Panc1 (cell line): ENCODE measurements at places on chromosomes 13 and 19.

- DNase-seq, result no peak
Observed at GRCh38 chr19:12723381-12723640, 421 bp downstream of the TNPO2 start.

DNA sequence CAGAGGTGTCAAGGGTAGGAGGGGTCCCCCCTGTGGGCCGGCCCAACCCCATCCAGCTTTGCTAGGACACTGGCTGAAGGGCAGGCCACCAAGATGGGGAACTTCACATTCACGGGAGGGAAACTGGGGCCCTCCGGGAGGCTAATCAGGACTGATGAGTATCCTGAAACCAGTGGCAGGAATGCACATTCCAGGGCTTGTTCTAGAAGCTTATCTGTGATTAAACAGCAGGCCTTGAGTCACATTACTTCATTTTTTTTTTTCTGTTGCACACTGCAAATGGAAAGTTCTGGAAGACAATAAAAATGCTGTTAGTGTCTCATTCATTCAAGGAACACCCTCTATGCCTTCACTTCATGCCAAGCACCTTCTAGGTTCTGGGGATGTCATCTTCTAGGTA, 15.5 kb upstream of the SIGLEC11 start:
- no peak for DNase-seq

- DNase-seq, result no peak
Observed at GRCh38 chr13:73578251-73578875, 519.6 kb downstream of the KLF5 start.

GRCh38 chr19:48644839-48645619, 958 bp downstream of the CA11 start:
- DNase-seq, result no peak

- DNase-seq, result no peak
Observed at GRCh38 chr19:15288146-15288963, 44.0 kb downstream of the BRD4 start.

DNA sequence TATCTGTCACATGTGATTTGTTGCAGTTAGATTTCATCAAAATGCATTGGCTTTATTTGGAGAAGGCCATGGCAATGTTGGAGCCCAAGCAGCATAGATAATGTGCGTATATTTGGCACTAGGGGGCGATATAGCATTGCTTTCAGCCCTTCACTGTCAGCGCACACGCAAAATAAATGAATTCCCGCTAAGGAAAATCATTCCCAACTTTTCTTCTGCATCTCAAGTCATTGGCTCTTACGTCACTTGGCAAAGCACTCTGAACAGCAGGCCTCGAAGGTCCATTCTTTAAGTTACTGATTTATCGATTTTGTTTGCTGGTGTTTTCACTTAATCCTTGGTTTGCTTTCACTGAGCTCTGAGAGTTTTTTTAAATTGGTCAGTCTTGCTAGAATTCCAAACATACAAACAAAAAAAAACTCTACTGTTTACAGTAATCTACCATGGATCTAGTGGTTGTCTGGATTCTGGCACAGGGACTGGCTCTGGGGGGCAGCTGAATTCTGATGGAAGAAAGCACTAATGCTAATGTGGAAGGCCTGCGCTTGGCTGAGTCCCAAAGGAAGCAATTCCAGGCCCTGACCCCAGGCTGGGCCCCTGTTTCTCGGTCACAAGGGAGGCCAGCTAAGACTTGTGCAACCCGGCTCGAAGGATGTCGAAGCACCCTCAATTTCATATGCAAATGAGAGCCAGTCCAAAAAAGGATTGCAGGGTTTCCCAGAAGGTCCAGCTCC, 97.7 kb upstream of the IPO5 start:
- peak; percentile 18 for DNase-seq

GRCh38 chr13:95546919-95547318, 5.6 kb upstream of the CLDN10 start:
- DNase-seq, result no peak

DNA sequence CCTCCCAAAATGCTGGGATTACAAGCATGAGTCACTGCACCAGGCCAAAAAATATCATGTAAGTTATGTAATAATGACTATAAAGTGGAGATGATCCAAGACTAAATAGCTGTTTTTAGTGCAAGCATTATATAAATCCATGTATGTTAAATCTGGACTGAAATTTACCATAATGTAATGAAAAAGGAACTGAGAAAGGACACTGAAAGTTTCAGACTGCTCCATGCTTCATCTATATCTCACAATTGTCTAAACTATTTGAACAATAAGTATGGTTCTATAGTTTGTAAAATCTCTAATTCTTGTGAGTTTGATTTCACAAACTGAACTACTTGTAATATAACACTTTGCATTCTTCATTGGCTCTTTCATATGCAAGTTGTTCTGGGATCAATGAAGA, 2299.5 kb downstream of the PCDH9 start:
- no peak for DNase-seq

DNA sequence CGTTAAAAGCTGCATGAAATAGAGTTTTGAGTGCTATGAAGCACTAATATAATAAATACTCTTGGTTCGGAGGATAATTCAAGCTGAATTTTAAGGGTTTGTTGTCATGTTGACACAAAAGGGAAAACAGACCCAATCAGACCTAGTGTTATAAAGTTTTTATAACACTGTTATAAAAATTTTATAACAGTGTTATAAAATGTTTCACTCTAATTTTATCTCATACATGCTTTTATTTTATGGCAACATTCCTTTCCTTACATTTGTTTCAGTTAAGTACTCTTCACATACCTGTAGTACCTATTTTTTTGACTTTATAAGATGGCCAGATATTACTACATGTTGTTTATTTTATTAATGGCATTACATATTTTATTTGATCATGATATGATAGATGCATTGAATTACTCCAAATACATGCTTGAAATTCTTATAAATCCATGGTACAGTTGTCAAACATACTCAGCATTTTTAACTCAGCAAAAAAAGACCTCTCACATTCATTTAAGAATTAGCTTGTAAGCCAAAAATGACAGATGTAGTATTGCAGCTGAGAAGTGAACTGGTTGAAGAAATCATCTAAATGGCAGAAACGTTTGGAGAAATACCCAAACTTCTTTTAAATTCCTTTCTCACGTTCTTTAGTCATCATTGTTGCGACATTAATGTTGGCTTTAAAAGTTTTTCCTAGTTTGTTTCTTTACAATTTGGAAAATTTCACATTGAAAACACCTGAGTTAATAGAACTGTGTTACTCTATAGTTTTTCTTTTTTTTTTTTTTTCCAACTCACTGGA, 104.5 kb downstream of the PIBF1 start:
- no peak for DNase-seq

- no peak for DNase-seq
Observed at GRCh38 chr13:84946192-84946591, 853.0 kb downstream of the SLITRK6 start.

- peak; percentile 78 for DNase-seq
Observed at GRCh38 chr19:40348125-40348913, at the start of the genes C19orf47 and PLD3. Gene C19orf47 (minus strand): TSS chr19:40348397. CDS start chr19:40341857, 6,540 bp downstream. Gene PLD3 (plus strand): TSS chr19:40348695. CDS start chr19:40366484, 17,789 bp downstream.

GRCh38 chr13:94309997-94310855, 169.3 kb downstream of the DCT start:
- no peak for DNase-seq

DNA sequence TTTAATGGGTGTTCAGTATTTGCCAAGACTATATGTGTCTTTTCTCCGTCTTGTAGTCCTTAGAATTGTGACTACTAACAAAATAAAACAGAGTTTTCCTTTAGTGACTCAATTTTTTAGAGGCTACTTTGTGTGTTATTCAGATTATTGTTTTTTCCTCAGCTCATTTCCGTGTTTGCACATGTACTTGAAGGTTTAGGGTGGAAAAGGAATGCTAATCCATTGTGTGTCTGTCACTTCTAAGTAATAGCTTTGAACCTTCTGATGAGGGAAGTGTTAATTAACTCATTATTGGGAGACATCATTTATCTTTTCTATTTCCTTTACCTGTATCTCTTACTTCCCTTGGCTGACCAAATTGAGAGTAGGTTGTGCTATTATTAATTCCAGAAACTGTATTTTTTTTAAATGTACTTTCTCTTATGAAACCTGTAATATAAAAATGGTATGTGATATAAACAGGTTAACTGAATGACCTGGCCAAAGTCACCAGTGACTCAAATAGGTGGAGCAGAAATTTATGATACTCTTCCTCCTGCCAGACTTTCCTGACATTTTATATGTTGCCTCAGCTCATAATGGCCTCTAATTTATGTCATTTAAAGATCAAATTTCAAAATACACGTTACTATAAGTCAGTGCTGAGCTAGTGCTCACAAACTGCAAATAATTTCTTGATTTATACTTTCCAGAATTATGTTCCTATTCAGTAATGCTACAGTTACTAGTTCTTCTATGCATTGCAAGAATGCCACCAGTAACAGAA, 88.8 kb downstream of the LMO7 start:
- no peak for DNase-seq

GRCh38 chr19:7993560-7993959, 11.9 kb downstream of the ELAVL1 start:
- DNase-seq, result no peak

- no peak for DNase-seq
Observed at GRCh38 chr13:92265408-92265807, 867.0 kb downstream of the GPC5 start.

DNA sequence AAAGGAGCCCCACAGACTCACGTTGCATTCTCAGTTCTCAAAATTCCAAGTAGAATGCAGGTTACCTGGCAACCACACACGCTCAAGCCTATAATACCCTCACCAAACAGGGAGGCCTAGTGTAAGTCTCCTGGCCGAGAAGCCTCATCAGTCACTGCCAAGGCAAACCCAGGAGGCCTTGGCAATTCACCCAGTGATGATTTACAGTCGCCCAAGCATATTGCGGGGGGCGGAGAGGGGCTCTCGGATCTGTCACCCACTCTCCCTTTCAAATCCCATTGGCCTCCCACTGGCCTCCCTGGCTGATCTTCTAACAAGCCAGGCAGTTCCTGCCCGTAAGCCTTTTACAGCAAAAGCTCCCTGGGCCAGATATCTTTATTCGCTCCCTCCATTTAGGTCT, 1.1 kb downstream of the AKAP8L start:
- DNase-seq, result no peak

DNA sequence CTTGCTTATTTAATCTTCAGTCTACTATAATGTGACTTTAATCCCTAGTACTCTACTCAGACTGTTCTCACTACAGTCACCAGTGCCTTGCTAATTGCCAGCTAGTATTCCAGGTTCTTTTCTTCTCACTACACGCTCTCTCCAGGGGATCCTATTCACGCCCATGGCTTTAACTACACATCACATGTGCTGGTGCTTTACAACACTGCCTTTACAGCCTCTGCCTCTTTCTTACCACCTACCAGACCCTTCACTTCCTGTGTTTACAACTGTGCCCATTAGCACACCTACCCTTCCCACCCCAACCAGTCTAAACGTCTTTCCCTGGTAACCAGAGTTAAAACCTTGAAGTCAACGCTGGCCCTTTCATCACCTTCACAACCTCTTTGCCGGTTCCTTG, 249.5 kb downstream of the DNAJC15 start:
- no peak for DNase-seq

DNA sequence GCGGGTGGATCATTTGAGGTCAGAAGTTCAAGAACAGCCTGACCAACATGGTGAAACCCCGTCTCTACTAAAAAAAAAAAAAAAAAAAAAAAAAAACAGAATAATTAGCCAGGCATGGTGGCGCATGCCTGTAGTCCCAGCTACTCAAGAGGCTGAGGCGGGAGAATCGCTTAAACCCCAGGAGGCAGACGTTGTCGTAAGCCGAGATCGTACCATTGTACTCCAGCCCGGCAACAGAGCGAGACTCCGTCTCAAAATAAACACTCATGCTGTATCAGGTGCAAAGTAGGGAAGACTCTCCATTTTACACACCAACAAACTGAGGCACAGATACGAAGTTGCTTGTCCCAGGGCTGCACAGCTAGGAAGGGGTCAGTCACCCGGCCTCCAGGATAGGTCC, 15.6 kb downstream of the TLE6 start:
- no peak for DNase-seq

GRCh38 chr13:67664502-67664901, 434.4 kb upstream of the PCDH9 start:
- DNase-seq, result no peak

DNA sequence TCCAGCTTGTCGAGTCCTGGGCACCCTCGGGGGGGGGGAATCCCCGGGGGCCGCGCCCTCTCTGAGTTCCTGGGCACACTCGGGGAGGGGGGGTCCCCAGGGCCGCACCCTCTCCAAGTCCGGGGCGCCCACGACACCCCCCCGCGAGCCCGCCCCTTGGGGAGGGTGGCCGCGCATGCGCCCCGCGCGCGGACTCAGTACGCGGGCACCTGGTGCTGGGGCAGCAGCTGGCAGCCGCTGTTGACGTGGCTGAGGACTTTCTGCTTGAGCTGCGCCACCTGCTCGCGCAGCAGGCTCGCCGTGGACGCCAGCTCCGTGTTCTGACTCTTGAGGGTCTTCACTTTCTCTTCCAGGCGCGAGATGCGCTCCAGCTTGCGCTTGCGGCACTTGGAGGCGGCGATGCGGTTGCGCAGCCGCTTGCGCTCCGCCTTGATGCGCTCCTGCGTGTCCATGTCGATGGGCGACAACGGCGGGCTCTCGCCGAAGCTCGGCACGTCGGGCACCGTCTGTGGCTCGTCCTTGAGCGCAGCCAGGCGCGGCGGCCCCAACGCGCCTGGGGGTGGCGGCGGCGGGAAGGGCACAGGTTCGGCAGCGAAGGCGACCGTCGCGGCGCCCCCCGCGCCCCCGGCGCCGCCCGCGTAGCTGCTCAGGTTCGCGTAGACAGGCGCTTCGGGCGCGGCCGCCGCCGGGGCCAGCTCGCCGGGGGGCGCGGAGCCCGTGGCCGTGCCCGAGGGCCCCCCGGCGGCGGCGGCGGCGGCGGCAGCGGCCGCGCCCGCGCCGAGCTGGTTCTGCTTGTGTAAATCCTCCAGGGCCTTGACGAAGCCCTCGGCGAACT, 958 bp downstream of the JUND start:
- no peak for DNase-seq

GRCh38 chr13:113843063-113843654, 20.7 kb downstream of the GAS6 start:
- no peak for DNase-seq

- DNase-seq, result no peak
Observed at GRCh38 chr13:112161521-112162301, 94.8 kb downstream of the SOX1 start.

GRCh38 chr13:32530841-32531253, 7.7 kb downstream of the N4BP2L2 start:
- no peak for DNase-seq

- DNase-seq, result no peak
Observed at GRCh38 chr13:113950451-113951245, 23.2 kb downstream of the C13orf46 start.

DNA sequence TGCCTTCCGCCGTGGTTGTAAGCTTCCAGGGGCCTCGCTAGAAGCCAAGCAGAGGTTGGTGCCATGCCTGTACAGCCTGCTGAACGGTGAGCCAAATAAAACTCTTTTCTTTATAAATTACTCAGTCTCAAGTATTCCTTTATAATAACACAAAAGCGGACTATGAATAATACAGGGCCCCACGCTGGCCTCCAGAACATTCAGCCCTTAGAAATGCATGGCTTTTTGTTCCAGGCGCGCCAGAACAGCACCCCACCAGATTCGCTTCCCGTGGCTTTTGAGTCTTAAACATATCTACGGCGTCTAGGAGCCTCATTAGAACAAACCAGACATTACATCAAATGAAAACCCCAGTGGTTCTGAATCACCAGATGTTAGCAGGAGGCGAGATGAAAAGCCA, 75.1 kb downstream of the SLC15A1 start:
- DNase-seq, result no peak
